ENCODE measurements at places on chromosomes 7 and 10.

DNA sequence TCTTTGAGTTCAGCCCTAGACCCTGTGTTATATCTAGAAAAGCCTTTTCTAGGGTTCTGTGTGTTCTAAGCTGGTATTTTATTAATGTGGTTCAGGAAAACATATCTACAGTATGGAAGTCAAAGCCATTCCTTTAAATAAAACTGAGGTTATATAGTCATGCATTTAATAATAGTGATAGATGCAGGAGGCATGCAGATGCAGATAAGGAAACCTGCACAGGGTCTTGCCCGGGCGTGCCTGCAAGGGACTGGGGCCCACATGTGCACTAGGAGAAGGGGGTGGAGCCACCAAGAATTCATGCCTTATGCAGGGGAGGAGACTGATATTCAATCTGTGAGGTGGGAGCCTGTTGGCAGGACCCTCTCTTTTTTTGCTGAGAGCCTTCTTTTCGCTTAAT is 171.5 kb downstream of the PRPF18 start:
- DNase-seq = peak; percentile 58

- DNase-seq = no peak
Measured at GRCh38 chr10:44640429-44640828, 255.5 kb upstream of the CXCL12 start.

- DNase-seq = no peak
Measured at GRCh38 chr10:57661206-57661605, 606.5 kb downstream of the IPMK start.

GRCh38 chr7:100087055-100087750 is 1.6 kb upstream of the COPS6 start:
- DNase-seq = no peak

DNA sequence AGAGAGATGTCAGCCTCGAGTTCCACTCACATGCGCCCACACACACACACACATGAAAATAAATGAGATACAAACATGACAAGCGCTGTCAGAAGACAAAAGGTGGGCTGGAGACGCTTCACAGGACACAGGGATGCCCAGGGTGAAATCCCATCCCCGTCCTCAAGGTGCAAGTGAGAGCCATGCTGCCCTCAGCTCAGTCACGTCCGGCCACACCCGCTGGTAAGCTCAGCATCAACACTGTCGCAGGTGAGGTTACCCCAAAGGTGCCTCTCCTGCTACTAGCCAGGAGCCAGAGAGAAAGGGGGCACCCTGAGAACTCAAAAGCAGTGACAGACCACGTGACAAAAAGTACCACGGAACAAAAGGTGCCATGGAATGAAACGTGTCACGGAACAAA is 22.2 kb downstream of the PITRM1 start:
- no peak for DNase-seq

DNA sequence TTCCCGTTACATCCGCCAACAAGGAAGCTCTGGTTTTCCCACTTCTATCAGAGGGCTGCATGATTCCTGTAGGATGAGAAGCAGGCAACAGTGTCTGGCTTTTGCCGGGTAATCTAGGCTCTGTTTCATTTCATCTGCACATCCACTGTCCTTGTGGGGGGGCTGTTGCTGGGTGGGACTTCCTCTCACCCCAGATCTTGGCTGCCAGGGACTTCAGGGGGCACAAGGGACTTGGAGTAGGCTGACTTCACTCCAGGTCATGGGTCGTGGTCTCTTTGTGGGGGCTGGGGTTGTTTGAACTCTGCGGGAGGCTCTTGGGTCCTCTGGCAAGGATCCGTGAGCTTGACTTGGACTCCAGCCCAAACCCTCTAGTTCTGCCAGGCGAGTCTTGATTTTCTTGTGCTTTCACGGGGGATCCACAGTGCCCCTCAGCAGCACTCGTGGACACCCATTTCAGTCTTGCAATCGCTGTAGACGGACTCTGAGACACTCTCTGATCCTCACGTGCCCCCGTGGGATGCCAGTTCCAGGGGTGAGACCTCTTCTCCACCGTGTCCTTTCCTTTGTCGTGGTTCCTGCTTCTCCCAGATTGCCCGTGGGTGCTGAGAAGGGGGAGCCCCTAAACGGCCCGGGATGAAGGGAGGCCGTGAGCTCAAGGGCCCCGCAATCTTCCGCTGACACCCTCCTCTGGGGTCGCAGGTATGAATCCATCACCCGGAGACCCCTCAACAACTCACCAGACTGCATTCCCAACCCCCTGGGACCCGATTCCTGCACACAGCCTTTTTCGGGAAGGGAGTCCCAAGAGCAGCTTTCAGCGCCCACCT is 21.4 kb upstream of the ZNF273 start:
- DNase-seq = no peak

DNA sequence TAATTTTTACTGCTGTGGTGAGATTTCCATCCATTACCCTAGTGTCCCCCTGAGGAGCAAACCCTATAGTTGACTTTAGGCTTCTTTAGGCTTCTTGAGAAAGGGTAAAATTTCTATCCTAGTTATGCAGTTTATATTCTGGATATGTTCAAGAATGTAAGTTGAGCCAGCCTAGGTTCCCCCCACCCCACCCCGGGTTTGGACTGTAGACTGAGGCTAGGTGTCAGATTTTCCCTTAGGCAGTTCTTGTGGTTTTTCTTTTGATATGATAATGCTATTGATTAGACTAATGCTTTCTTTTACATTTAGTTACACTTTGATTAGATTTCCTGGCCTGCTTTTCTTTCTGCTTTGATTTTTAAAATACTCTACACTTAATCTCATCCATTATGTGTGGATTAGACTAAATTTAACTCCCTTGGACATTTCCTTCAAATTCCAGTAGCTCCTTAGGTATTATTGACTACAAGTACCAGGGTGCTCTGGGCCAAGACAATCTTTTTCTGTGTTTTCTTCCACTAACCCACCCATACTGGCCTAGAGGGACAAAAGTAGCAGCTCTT is 37.7 kb downstream of the NRF1 start:
- no peak for DNase-seq

DNA sequence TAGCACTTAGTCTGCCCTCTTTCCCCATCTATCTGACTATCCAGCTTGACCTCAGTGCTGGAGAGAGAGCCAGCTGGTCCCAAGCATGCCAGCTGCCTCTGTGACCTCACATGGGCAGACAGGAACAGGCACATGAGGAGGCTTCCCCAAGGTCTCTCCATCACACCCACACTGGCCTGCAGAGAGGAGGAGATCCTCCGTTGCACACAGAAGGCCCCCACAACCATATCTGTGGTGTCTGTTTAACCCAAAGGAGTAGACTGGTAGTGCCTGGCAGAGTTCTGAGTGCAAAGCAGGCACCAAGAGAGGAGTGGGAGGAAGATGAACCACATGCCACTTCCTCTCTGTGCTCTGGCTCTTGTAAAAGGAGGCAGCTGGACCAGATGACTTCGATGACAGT is 4.8 kb upstream of the ANK3 start:
- peak; percentile 4 for DNase-seq

DNA sequence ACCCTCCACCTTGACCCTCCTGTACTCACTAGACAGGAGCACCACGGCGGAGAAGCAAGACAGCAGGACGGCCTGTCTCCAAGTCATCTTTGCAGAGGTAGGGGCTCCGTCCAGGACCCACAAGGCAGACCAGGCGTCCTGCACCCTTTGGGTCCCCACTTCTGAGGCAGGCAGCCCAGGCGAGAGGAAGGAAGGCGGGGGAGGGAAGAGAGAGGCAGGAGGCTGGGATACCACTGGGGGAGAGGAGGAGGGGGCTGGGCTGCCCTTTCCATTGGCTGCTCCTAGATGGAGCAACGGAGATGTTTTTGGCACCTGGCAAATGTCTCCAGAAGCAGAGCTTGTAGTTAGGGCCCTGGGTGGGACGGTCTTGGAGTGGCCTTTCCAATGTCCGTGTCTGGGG is at the start of gene UCMA:
UCMA (minus strand) TSS at position 203 of the 400 bp plus-strand sequence; CDS start at position 87, 116 bp downstream.
- DNase-seq = no peak

DNA sequence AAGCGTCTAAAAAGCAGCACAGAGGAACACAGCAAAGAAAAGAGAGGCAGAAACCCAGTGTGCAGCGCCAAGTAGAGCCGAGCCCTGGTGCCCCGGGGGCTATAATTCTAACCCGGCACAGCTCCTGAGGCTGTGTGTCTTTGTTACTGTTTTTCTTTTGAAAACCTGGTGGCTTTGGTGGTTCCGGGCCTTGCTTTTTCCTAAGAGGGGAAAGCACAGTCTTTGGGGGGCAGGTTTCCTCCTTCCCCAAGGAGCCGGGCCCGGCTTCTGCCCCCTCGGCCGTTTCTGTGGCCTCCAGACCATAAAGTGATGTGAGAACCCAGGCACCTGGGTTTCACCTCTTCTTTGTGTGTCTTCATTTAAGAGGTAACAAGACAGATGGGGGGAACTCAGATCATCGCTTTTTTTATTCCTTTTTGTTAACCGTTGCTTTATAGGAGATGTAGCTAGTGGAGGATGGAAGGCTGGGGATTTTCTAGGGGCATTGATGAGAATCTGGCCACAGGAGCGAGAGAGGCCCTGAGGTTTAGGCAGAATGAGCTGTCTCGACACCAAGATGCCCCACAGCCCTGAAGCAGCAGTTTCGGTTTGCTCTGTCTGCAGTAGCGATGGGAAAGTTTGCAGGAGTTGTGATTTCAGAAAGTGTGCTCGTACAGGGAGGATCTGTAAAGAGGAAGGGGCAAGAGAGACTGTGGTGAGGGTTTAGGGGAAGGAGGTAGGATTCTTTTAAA is 367.8 kb upstream of the GALNT17 start:
- no peak for DNase-seq

- DNase-seq = no peak
Measured at GRCh38 chr10:66349076-66349475, 576.8 kb upstream of the LRRTM3 start.

GRCh38 chr7:46969303-46970130 is 612.4 kb downstream of the TNS3 start:
- DNase-seq = no peak

DNA sequence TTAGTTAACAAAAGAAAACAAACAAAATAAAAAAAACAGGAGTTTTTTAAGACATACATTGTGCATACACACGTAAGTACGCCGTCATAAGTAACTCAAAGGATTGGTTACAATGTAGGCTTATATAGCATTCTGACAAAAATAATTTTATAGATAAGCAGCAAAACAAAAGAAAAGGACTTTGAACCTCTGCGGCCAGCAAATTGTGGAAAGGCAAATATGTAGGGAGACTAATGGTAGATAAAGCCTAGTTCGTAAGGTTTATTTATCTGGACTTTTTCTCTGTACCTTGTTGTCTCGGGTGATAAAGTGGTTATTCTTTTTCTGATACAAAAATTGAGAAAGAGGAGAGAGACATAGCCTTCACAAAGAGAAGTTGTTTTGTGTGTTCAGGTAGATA is 891.9 kb downstream of the CNTNAP2 start:
- no peak for DNase-seq

DNA sequence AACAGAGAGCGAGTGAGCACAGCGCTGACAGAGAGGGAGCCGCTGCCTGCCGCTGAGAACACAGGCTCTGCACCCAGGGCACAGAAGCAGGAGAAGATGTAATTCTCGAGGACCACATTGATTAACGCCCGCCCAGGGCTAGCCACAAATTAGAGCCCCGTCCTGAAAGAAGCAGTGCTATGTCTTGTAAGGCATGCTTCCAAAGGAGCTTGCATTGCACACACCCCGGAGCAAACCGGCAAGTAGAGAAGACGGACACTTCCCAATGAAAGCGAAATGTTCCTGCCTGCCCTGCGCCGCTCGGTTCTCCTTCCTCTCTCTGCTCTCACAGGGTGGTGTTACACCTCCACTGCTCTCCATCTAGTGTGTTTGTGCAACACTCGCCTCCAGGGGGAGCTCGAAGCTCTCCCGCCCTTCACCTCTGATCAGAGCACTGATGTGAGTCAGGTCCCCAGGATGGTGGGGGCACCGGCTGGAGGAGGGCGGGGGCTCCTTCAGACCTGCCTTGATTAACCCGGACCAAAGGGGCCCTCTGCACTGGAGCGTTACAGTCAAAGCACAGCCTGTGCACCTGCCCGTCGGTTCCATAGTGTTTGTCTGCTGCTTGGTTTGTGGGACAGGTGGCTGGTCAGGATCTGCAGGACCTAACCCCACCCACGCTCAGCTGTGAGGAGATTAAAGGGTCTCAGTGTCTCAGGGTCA is 316.5 kb downstream of the ADARB2 start:
- DNase-seq = peak; percentile 84

GRCh38 chr10:60921633-60922032 is 22.4 kb downstream of the RHOBTB1 start:
- DNase-seq = peak; percentile 43

- DNase-seq = no peak
Measured at GRCh38 chr7:146331369-146331768, 214.8 kb downstream of the CNTNAP2 start.

- DNase-seq = no peak
Measured at GRCh38 chr10:66307826-66308225, 618.0 kb upstream of the LRRTM3 start.

- DNase-seq = no peak
Measured at GRCh38 chr10:73225518-73225917, 21.5 kb downstream of the DNAJC9 start.

GRCh38 chr10:37489658-37490003 is 364.2 kb downstream of the ANKRD30A start:
- DNase-seq = no peak

DNA sequence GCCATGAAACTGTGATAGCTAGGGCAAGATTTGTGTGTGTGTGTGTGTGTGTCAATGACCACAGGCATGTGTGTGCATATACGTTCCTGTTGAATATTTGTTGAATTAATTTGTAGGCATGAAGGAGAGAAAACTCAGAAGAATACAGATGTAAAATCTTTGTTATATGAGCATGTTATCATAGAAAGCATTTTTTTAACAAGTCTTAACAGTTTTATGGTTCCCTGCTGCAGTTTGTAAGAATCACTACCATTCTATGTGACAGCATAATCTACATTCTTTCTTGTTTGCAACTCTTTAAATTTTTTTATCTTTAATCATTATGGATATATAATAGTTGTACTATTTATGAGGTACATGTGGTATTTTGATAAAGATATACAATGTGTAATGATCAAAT is 130.3 kb downstream of the CD36 start:
- DNase-seq = no peak

Data from hematopoietic multipotent progenitor cell treated with erythropoietin and hydrocortisone succinate and interleukin-3 and kit ligand, for 4 days (in vitro differentiated cells).